ENCODE measurements at places on chromosomes 5 and 9.

GRCh38 chr9:100739666-100740065 lies 161.8 kb downstream of the CAVIN4 start:
- DNase-seq = no peak

DNA sequence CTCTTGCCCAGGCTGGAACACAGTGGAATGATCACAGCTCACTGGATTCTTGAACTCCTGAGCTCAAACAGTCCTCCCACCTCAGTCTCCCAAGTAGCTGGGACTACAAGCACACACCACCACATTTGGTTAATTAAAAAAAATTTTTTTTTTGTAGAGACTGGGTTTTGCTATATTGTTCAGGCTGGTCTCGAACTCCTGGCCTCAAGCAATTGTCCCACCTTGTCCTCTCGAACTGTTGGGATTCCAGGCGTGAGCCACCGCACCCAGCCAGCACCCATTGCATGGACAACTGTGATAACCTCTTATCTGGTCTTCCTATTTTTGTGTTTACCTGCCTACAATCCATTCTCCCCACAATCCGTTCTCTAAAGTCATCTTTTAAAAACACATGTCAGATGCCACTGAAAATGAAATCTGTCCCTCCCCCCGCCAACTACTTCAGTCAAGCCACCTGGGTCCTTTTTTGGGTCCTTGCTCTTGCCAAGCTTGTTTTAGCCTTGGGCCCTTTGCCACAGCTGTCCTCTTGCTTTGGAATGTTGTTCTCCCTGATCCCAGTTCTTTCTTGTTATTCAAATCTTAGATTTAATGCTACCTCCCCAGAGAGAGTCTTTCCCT lies 250.5 kb downstream of the PIK3R1 start:
- DNase-seq = no peak

DNA sequence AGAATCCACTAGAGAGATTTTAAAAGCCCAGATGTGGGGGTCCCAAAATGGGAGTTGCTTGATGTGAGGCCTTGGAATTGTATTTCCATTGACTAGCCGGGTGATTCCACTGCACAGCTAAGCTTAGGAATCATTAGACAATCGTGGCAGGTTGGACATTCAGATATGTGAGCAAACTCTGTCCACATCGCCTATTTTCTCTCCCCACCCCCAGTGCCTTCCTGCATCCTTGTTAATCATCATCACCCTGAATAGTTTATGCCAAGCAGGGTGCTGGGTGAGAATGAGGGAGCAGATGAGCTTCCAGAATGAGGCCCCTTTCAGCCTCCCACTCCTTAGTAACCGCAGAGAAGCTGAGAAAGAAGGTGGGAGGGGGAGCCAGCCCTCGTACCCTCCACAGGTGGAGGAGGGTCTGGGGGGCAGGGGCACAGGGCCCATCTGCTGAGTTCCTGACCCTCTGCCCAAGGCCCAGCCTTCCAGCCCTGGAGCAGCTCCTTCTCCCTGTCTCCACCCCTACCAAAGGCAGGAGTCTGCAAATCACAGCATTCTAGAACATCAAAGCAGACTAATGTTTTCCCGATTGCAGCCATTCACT lies 7.7 kb upstream of the TCOF1 start:
- no peak for DNase-seq

DNA sequence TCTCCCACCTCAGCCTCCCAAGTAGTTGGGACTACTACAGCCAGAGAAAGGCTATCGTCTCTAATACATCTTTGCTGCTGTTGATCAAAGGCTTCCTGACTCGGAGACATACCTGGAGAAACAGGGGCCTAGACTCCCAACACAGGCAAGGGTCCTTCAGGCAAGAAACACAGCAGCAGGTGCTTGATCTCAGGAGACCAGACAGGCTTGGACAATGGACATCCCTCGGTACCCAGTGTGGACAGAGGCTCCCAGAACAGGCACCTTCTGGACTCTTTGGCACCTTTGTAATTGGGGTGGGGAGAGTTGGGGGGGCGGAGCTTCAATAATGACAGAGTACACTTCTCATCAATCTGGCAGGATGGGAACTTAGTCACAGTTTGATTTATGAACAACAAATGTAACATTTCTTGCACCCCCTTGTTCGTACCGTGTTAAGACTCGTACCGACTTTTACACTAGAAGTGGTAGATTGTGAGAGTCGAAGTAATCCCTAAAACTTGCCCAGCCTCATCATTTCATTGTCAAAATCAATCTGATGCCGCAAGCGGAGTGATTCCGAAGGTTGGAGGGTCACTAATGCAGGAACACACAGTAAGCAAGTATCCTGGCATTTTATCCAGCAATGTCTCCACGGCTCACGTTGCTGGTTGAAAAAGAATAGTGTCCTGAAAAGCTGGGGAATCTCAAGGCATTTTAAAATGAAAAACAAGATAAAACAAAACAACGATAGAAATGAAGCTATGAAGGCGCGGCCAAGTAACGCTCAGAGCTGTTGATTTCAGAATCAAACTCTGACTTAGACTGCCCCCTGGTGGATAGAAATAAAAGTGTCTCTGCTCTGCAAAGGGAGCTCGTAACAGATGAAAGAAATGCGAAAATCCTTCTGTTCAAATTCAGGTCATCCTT lies 46.4 kb upstream of the STK32A start:
- peak; percentile 85 for DNase-seq

DNA sequence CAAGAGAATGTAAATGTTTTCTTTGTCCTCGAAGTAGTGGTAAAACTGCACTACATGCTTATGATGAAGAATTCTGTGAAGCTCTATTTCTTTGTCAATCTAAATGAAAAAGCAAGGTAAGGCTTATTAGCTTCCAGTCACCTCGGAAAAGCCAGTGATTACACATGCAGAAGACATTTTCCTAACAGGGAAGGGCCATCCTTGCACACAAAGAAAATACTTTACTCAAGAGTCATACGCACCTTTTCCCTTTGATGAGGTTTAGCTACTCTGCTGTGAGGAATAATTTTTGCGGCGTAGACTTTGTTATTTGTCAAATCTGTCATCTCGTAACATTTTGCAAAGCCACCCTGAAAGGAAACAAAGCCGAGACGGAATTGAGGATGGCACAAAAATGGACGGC lies 1.1 kb downstream of the PLK2 start:
- no peak for DNase-seq

- DNase-seq = no peak
These were observed 243.9 kb upstream of the SMARCA2 start for GRCh38 chr9:1771094-1771789.

GRCh38 chr5:6711409-6712141 lies 1.7 kb upstream of the TENT4A start:
- DNase-seq = no peak

DNA sequence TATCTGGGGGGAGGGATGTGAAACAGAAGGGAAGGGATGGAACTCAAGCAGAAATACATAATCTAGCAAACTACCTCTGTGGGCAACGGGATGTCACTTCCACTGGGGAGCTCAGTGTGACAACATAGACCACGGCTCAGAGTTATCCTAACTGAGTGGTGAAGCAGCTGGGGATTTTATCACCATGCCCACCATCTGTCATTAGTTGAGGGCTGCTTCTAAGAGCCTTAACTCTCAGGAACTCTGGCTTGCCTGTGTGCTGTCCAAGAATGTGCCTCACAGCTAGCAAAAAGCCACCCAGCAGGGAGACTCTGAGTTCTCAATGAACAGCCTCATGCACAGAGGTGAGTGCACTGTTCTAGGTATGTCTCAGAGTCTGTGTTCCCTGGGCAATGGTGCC lies 90.6 kb upstream of the CXCL14 start:
- no peak for DNase-seq

DNA sequence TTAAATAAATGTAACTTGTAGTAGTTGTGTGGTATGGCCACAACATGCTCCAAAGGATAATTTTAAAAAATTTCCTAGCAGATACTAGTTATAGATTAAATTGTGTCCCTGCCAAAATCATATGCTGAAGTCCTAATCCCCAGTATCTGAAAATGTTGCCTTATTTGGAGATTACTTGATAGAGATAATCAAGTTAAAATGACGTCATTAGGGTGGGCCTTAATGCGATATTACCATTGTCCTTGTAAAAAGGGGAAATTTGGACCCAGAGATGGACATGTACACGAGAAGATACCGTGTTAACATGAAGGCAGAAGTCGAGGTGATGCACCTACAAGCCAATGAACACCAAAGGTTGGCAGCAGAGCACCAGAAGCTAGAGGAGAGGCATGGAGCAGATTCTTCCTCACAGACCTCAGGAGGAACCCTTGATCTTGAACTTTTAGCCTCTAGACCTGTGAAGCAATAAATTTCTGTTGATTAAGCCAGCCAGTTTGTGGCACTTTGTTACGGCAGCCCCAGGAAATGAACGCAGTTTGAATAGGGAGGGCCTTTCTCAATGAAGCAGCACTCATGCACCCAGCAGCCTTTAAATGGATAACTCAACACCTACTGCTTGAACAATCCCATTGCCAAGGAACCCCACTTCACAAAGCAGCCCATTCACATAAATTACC lies 148.9 kb downstream of the ARHGAP26 start:
- DNase-seq = no peak

DNA sequence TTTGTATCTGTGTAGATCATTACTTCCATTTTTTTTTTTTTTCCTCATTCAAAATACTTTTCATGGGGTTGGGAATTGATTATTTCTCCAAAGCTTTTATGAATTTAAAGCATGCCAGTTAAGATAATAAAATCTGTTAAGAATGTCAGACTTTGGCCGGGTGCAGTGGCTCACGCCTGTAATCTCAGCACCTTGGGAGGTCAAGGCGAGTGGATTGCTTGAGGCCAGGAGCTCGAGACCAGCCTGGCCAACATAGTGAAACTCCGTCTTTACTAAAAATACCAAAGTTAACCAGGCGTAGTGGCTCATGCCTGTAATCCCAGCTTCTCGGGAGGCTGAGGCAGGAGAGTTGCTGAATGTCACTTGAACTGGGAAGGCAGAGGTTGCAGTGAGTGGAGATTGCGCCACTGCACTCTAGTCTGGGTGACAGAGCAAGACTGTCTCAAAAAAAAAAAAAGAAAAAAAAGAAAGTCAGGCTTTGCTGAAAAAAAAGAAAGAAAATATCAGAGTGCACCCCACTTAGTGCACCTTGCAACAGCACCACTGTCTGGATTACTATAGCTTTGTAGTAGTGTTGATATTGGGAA lies 18.5 kb downstream of the TBC1D2 start:
- no peak for DNase-seq

- DNase-seq = no peak
These were observed 7.6 kb downstream of the FYB1 start for GRCh38 chr5:39211773-39212172.

All from Karpas-422 (cell line).